ENCODE measurements at places on chromosomes 6 and 20. TPM values are rescaled to one million over a fixed set of nuclear protein-coding genes. Genes with fewer than 3 reads are reported as not detected.

Gene ZSCAN16
- total RNA-seq, result 2.2 TPM

Gene IL17F
- total RNA-seq, result not detected

Gene RNF182
- 9.7 TPM for total RNA-seq

Gene KHDC1L
- total RNA-seq, result not detected

Gene KCNB1
- total RNA-seq, result 0.07 TPM

Gene PAX1
- not detected for total RNA-seq

All from smooth muscle cell of the pulmonary artery (primary cell).